ENCODE measurements at places on chromosomes 2 and 18.
A peak's percentile ranks its signal among the peaks of the same experiment; 100 is the strongest.

GRCh38 chr2:125310657-125311364, 1285.7 kb downstream of the CNTNAP5 start:
- no peak for DNase-seq

GRCh38 chr2:105645938-105646773, 98.6 kb upstream of the NCK2 start:
- DNase-seq, result no peak

DNA sequence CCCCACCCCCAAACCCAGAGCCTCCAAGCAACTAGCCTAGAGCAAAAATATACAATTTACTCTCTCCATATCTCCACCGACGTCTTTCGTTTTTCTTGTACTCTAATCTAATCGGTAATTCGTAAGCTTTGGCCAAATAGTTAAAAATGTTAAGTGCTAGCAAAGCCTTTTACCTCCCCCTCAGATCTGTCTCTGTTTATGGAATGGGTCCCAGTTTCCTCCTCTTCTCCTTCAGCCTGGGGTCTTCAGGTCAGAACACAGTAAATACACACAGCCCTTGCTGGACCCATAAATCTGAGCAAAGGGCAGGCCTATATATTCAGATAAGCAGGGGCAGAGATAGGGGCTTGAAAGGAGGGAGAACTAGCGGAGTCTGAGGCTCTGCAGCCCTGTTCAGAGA, 267.4 kb downstream of the MEIS1 start:
- no peak for DNase-seq

DNA sequence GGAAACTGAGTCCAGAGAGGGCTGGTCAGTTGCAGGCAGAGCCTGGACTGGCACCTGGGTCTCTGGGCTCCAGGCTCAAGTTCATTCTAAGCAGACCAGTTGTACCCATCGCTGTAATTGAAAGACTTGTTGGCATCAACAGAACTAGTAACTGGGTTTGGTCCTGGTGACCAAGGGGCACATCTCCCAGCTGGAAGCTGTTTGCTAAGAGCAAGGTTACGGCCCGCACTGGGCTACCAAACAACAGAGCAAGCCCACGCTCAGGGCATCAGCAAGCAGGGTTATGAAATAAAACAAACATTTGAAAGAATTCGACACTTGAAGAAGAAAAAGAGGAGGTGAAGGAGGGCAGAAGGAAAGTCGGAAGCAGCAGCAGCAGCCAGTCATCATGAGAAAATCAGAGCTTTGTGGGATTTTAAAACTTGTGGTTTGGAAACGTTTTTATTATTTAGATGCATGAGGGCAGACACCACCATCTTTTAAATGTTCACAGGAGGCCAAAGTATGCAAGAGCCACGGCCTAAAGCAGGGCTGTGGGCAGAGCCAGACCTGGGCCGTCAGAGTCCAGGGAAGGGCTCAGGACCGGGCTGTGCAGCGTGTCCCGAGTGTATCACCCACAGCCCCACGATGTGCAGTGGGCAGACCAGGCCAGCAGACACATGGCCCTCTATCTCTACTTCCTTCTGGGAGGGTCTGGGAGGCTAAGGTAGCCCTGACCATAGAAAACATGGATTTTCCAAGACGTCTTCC, 220.3 kb downstream of the BCL2 start:
- no peak for DNase-seq

GRCh38 chr18:76619261-76619620, 124.2 kb upstream of the ZNF516 start:
- DNase-seq, result no peak

DNA sequence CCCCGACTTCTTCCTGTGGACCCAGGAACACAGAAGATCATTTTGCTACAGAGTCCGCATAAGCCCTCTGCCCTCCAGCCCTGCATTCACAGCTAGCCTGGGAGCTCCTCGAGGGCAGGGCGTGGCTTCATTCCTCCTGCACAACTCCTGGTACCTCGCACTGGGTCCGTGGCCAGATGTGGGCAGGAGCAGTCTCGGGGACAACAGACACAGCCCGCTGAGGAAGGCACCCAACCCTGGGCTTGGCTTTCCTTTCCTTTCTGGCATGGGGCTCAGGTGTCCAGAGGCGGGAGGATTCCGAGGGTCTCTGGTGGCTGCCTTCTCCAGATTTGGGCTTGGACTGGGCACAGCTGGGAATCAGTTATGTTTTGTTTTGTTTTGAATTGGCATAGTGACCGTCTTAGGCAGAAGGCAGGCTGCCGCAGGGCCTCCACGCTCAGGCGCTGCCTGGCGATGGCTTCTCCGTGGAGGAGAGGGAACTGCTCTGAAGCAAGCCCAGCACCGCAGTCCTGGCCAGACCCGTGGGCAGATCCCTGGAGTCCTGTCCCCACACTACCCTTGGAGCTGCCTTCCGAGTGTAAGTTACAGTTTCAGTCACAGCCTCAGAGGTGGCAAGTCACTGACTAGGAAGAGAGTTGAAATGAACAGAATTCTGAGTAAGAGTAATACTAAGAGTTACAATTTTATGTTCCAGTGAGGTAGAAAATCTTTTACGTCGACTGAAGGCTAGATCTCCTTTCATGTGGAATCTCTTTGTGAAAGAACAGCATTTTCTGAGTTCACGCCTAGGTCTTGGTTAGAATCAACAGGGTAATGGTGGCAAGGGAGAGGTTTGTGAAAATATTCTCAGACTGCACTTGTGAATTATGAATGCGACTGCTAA, 47.9 kb downstream of the LDLRAD4 start:
- DNase-seq, result no peak

GRCh38 chr2:182715121-182715891, 751 bp upstream of the DNAJC10 start:
- DNase-seq, result peak; percentile 39

DNA sequence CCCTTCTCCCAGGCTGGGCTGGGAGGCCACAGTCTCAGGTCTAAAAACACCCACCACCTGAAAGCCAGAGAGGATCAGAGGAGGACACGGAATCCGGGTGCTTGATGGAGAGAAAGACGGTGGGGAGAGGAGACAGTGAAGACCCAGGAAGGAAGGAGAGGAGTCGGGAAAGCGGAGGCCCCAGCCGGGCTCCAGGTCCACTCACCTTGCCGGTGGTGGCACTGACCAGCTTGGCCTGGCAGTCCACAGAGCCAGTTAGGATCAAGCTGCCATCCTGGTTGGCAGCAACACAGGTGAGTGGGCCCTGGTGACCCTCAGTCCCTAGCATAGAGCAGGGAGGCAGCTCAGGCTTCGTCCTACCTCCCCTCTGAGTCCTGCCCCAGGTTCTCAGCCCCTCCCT, 4.3 kb downstream of the AAMP start:
- DNase-seq, result no peak

DNA sequence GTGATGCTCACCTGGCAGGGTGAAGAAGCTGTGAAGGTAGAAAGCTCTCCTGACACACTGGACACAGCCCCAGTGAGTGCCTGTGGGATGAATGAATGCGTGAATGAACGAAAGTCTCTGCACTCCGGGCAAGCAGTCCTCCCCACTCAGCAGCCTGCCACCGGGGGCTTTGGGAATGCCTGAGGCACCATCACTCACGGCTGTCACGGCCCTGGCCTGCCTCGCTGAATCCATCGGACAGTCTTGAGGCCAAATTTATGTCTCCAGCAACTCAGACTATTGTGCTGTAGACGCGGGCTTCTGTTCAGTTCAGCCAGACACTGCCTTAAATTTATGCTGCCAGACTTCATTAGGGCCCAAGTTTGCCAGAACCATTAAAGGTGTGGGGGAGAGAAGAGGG, 62.9 kb upstream of the TEX51 start:
- no peak for DNase-seq

DNA sequence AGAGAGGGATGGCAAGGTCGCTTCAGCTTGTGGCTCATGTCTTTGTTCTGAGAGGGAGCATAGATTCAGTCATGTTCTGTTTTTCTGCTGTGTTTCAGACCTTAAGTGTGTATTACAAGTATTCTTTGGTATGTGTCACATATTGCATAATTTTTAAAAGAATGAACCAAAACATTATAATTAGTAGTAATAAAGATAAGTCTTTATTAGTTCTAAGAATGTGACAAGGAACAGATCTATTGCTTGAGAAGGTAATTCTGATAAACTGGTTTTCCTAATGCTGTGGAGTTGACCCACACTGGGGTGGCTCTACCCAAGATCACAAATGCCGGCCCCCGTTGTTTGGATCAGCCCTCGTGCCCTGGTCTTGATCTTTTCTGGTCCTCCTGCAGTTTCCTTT, 124.3 kb upstream of the FOSL2 start:
- DNase-seq, result no peak

DNA sequence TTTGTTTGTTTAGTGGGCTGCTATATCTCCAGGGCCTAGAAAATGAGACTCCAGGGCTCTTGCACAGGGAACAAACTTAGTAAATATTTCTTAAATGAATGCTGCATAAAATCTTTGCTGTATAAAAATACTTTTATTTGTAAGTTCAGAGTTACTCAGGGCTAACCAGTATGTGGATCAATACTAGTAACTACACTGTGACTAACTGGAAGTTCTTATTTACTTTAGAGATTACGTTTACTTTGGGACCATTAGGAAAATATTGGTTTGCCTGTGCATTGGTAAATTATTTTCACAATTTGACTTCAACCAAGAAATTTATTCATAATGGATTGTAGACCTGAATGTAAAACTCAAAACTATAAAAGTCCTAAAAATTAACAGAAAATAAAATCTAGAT, 575.5 kb downstream of the RNF144A start:
- no peak for DNase-seq

- DNase-seq, result no peak
Observed at GRCh38 chr2:99825630-99826029, 316.8 kb downstream of the AFF3 start.

GRCh38 chr18:36376361-36376760, 78.8 kb downstream of the FHOD3 start:
- no peak for DNase-seq

- peak; percentile 50 for DNase-seq
Observed at GRCh38 chr2:85843543-85843942, 45.2 kb downstream of the ST3GAL5 start.

DNA sequence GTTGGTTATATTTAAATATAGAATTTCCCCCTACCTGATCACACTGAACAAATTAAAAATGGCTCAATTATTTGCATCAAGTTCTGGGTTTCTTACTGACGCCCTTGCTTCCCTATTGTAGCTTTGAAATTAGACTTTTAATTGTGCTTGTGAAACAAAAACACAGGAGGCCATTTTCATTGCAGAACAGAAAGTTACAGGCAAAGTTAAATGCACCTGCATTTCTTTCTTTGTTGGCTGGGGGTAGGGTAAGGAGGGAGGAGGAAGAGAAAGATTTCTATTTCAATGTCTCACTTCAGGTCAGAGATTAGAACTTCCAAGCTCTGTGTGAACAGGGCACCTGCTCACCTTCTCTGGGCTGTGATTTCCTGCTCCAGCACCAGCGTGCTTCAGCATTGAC, 199.6 kb downstream of the BCL11A start:
- no peak for DNase-seq

DNA sequence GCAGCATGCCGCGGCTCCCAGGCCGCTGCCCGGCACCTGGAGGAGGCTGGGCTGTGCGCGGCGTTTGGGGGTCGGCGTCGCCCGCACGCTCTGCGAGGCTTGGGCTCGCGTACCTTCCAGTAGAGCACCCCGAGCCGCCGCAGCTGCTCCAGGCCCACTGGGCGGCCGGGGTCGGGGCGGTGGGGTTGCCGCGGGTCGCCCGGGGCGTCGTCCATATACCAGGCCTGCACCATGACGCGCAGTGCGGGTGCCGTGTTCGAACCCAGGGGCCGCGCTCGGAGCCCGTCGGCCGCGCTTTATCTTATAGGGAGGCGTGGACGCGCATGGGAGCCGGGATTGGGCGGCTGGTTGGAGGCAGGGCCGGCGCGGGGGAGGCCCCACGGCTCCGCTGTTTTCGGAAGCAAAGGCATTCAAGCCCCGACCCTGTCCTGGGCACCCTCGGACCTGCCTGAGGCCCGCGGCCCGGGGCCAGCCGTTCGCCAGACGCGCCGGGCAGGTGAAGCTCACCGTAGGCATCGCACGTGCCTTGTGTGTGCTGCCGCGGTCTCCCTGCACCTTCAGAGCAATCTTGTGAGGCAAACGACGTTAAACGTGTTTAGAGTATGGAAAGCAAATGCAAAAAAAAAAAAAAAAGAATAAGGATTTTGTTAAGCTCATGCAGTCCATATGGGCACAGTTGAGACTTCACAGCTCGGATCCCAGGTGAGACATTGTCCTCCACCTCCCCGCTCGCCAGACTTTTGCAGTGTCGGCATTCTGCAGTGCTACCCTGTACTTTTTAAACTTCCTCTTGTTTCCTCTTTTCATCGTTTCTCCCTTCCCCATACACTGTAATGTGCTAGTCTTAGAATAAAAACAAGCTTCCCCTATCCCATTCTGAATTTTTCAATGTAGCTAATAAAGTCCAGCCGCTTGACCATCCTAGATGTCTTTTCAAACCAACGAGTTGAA, at the start of gene ADI1:
Gene ADI1, minus strand, starts transcription at position 277 of the 951 bp plus-strand sequence. Its CDS starts 44 bp downstream, at position 233.
- peak; percentile 90 for DNase-seq

DNA sequence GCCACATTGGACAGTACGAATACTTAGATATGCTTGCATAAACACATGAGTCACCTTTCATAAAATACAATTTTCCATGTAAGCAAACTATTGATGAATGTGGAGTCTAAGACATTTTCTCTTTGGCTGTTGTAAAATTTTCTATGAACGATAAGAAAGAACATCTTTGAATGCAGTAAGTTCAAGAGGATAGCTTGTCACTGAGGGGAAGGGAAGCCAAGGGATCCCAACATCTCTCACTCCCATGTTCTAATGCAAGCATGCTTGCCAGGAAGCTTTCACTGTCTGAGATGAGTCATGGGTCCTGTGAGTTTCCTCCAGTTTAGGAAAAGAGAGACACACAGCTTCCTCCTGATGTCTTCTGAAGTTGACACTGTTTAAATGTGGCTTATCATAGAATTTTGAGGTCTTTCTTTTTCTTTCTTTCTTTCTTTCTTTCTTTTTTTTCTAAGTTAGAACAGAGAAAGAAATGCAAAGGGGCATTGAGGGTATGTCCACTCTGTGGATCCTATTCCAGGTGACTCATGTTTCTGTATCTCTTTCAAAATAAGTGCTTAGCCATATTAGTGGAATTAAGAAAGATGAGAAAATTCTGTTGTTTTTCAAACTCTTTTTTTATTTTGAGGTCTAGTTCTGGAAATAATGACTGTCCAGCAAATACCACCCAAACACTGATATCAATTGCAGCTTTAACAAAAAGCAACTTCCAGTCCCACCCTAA, 146.6 kb downstream of the RDH14 start:
- DNase-seq, result peak; percentile 63

DNA sequence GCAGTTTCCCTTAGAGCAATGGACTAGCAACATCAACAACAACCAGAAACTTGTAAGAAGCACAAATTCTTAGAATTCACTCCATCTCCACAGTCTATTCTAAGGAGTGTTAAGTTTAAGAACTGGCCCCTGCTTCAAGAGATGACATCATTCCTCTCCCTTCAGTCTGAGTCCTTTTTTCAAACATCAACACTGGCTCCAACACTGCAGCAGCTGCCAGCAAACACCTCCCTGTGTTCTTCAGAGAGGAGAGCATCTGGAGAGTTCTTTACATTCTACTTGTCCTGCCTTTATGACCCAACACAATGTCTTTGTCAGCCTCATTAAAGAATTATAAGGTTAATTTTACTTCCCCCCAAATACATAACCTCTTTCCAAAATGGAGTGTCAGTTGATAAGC, 122.3 kb downstream of the HNMT start:
- DNase-seq, result no peak

GRCh38 chr18:49572611-49573345, 10.9 kb downstream of the LIPG start:
- DNase-seq, result no peak

Measured in A549 (cell line).